Hair follicular keratinocyte (primary cell): ENCODE measurements at places on chromosomes 5 and 9. TPM values are rescaled to one million over a fixed set of nuclear protein-coding genes. Genes with fewer than 3 reads are reported as not detected.

Gene AK1
- total RNA-seq, result 34.4 and 45.3 TPM in 2 replicates

Gene UQCRQ
- total RNA-seq, result 221 and 284 TPM in 2 replicates

Gene P4HA2
- total RNA-seq, result 70.4 and 112 TPM in 2 replicates

Gene PCDHGA5
- under 0.01 TPM in 1 of 2 replicates, not detected in the other for total RNA-seq

Gene MLANA
- total RNA-seq, result not detected in 2 replicates

Gene F2RL2
- total RNA-seq, result 0.27 TPM in 1 of 2 replicates, not detected in the other

Gene PCDHB7
- not detected in 2 replicates for total RNA-seq

Gene CCDC192
- total RNA-seq, result not detected in 2 replicates

Gene TRAPPC13
- total RNA-seq, result 11.8 and 19.6 TPM in 2 replicates

Gene LEAP2
- total RNA-seq, result 0.16 and 1.8 TPM in 2 replicates

Gene PCDHB3
- under 0.01 TPM in 1 of 2 replicates, not detected in the other for total RNA-seq

Gene ACOT12
- total RNA-seq, result not detected in 2 replicates

Gene MEGF10
- total RNA-seq, result 0.08 TPM in 1 of 2 replicates, not detected in the other

Gene RNF208
- 0.23 TPM in 1 of 2 replicates, not detected in the other for total RNA-seq

Gene C7
- 1.6 TPM in 1 of 2 replicates, not detected in the other for total RNA-seq

Gene CCNO
- 8.5 and 8.8 TPM in 2 replicates for total RNA-seq

Gene SCAMP1
- 22.3 and 38.3 TPM in 2 replicates for total RNA-seq

Gene PIP5KL1
- 10.2 and 21.9 TPM in 2 replicates for total RNA-seq

Gene DBH
- total RNA-seq, result not detected in 2 replicates
